ENCODE measurements at places on chromosomes 2 and 18.

- DNase-seq: no peak
These were observed 7.9 kb upstream of the NABP1 start for GRCh38 chr2:191670076-191670475.

GRCh38 chr18:12015416-12016062 lies 34.2 kb downstream of the IMPA2 start:
- no peak for DNase-seq

DNA sequence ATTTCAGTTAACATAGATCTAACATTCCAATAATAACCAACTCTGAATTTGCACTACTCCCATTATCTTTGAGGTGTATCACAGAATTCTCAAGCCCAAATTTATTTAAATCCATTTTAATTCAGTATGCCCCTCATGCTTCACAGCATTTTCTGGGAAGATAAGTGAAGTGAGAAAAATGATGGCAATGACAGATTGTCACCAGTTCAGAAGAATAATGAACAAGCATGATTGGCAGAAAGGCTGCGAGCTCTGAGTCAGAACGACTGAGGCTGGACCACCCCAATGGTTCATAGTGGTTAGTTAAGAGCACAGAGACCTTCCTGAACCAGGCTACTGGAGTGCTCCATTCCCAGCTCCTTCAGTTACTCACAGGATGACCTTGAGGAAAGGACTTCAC lies 4.9 kb downstream of the SPRED2 start:
- DNase-seq: no peak

DNA sequence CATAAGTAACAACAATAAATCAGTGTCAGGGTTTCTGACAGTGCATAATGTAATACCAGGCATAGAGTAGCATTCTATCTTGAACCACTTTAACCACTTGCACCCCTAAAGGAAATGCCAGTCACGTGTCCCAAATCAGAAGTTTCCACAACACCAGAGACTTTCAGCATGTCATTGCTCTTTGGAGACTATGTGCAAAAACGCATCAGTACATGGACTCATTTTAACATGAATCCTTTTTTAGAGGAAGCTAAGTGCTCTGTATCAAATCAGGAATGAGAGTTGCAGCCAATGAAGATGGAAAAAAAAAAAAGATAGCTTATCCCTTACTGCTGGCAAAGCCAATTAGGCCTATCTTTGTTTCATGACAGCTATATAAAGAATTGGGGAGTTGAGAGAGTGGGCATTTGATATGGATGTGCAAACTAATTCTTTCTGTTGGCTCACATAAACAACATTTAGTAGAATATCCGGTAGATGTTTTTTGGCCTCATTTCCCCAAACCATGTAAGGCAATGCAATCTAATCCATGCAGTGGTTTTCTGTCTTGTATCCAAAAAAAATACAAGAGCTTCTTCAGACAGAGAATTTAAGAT lies 353.1 kb downstream of the IRS1 start:
- DNase-seq: no peak

DNA sequence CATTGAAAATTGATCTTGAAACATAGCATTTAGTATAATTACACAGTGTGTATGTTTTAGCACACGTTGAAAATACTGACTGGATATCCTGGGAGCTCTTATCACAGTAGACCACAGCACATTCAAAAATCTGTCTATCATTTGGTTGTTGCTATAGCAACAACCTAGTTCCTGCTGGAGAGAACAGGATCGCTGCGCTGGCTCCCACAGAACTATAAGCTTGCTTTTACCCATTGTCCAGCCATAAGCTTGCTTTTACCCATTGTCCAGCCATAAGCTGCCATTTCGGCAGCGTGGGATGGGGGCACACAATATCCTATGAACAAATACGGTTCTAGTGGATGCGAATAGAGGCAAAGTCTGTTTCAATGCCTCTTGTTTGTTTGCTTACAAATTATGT lies 70.4 kb upstream of the ST6GAL2 start:
- DNase-seq: no peak

DNA sequence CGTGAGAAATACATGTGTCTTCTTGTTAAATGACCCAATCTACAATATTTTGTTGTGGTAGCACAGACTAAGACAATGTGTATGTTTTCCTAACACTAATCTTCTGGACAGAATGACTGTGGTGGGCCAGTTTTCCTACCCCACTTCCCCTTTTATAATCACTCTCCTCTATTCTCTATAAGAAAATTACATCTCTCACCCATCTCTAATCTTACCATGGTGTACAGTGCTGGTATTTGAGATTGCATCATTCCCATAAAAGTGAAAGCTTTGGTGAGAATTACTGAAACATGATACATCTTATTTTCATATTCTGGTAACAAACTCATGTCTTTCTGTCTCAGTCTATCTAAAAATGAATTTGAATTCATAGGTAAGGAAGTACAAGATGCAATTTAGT lies 40.5 kb downstream of the CAVIN2 start:
- peak; percentile 9 for DNase-seq

- no peak for DNase-seq
These were observed 26.7 kb downstream of the GPC1 start for GRCh38 chr2:240462073-240462706.

- DNase-seq: no peak
These were observed 37.8 kb upstream of the PTPN4 start for GRCh38 chr2:119721904-119722303.

DNA sequence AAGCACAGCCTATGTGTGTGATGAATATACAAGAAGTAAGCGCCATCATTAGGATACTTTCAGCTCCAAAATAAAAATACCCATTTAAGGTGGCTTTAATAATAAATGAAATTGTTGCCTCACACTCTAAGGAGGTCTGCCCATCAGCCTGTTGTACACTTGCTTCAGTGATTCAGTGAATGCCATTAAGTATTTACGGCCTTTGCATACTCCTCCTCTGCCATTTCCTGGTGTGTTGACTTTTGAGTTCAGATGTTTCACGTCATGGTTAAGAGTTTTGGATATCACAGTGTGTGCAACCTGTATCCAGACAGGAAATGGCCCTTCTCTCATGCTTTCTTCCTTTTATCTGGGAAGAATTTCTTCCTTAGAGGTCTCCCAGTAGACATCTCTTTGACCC lies 38.6 kb upstream of the SNORC start:
- DNase-seq: no peak

DNA sequence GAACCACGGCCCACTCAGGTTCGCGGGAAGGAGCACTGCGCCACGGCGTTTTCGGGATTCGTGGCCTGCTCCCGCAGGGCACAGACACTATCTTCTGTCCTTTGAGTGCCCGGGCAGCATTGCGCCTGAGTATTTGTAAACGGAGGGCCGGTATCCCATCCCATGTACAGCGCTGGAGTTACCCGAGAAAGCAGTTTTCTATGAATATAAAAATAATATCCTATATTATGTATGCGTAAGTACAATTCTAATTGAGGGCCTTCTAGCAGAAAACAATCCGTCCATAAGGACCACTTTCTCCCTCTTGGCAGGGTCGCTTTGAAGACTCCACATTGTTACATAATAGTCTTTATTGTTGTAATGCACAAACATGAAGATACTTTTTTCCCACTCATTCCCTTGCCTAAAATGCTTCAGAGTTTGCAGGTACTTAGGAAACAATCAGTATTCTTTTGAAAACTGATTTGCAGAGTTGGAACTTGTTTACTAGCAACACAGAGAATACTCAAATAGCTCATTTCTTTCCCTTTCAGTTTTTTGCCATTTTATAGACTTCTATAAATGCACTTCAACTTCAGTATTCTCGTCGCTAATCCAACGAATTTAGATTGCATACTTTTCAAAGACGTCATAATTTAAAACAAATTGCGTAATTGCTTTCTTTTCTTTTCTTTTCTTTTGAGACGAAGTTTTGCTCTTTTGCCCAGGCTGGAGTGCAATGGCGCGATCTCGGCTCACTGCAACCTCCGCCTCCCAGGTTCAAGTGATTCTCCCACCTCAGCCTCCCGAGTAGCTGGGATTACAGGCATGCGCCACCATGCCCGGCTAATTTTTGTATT lies 1.0 kb upstream of the REV1 start:
- DNase-seq: no peak

DNA sequence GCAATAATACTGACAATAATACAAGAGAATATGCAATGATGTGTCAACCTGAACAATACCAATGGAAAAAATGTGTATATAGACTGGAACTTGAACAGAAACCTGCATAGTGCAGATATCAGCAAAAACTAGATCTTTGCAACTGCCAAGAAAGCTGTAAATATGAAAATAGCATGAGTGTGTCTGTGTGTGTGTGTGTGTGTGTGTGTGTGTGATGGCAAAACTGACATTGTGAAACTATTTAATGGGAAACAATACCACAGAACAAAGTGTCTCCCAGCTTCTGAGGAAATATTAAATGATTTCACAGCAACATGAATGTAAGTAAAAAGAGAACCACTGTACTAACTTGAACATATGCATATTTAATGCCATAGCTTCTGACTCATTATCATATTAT lies 558.2 kb upstream of the LINC00305 start:
- no peak for DNase-seq

- DNase-seq: no peak
These were observed 23.9 kb upstream of the EPAS1 start for GRCh38 chr2:46273225-46273863.

DNA sequence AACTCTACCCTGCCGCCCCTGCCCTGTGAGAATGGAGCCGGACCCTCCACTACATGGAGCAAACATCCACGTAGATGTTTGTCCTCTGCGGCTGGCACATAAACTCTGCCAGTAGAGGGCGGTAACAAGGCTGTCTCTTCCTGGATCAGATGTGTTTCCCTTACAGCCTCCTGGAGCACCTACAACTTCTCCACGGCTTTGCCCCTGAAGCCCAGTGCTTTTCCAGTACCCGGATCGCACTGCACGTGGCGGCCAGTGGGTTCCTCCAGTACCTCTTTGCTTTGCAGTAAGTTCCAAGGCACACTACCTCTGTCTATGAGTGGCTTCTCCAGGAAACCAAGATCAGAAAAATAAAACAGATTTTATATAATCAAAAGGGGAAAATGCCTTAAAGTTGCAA lies 651.3 kb downstream of the DCDC2C start:
- peak; percentile 22 for DNase-seq

DNA sequence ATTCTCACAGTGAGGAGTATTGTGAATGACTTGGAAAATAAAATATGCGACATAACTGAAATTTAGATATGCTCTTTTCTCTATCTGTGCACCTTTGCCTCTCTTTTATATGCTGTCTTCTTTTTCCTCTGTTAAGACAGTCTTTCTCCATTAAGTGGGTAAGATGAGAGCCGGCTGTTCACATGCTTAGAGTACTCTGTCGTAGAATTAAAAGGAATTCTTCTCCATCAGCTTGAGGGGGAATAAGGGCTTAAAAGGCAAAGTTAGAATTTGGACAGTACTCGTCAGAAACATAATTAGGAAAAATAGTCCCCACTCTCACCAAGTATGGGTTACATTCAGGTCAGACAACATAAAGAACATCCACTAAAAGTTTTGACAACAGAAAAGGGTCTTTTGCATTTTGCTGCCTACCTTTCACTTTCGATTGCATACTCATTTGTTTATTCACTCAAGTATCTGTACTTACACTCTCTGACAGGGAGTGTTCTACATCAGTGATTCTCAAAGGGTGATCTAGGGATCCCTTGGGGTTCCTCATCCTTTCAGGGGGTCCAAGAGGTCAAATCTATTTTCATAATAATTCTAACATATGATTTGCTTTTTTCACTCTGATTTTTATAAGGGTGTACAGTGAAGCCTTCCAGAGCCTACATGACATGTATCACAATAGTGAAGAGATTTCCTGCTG lies 48.0 kb downstream of the ARHGAP15 start:
- no peak for DNase-seq

All from hematopoietic multipotent progenitor cell (in vitro differentiated cells).